ENCODE measurements at places on chromosomes 7 and 10.

GRCh38 chr7:98105942-98106544 lies 619 bp upstream of the LMTK2 start:
- peak; percentile 68 for DNase-seq

DNA sequence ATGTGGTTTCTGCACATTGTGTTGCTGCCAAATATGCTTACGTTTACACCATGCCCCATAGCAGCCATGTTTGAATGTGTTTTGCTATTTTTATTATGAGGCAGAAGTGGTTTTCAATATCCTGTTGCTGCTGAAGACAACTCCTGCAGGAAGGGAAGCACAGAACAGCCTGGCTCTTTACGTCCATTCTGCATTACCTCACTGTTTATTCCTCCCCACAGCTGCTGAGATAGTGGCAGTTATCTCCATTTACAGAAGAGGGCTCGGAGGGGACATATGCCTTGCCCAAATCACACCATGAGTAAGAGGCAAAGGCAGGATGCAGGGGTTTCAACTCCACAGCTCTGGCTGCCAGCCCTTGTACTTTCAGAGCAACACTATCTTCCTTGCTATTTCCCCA lies 35.3 kb downstream of the PLPP4 start:
- DNase-seq = no peak

GRCh38 chr7:123681561-123681960 lies 25.9 kb downstream of the LMOD2 start:
- no peak for DNase-seq

GRCh38 chr10:60661637-60662036 lies 116.6 kb upstream of the CDK1 start:
- DNase-seq = no peak

- no peak for DNase-seq
These were observed 13.4 kb downstream of the SLC13A4 start for GRCh38 chr7:135714534-135715009.

Data from activated effector memory CD4-positive, alpha-beta T cell treated with anti-CD3 and anti-CD28 coated beads, Interleukin-2, amount 50 U/mL, for 16 hours (primary cell).